ENCODE measurements at places on chromosomes 3 and 15. TPM values are rescaled to one million over a fixed set of nuclear protein-coding genes. Genes with fewer than 3 reads are reported as not detected.

XCR1 gene
- not detected for total RNA-seq

C3orf18 gene
- total RNA-seq, result 2.3 TPM

EPHB1 gene
- total RNA-seq, result 0.05 TPM

CCDC54 gene
- not detected for total RNA-seq

VGLL3 gene
- total RNA-seq, result 12.1 TPM

P2RY14 gene
- total RNA-seq, result not detected

ARL14 gene
- total RNA-seq, result 0.40 TPM

A4GNT gene
- not detected for total RNA-seq

GLCE gene
- total RNA-seq, result 13.9 TPM

PLSCR1 gene
- 45.3 TPM for total RNA-seq

REC114 gene
- total RNA-seq, result not detected

TIGIT gene
- not detected for total RNA-seq

GOLGA6D gene
- not detected for total RNA-seq

GRK7 gene
- total RNA-seq, result not detected

CCR1 gene
- total RNA-seq, result not detected

GPR62 gene
- total RNA-seq, result not detected

DNASE1L3 gene
- total RNA-seq, result not detected

FGD5 gene
- not detected for total RNA-seq

FILIP1L gene
- total RNA-seq, result 0.29 TPM

SCN5A gene
- 1.6 TPM for total RNA-seq

LIPC gene
- 0.17 TPM for total RNA-seq

CHDH gene
- 3.1 TPM for total RNA-seq

CPLX3 gene
- 0.06 TPM for total RNA-seq

NPAP1 gene
- not detected for total RNA-seq

TIMP4 gene
- 13.6 TPM for total RNA-seq

ACKR4 gene
- not detected for total RNA-seq

ALDH1A3 gene
- 14.5 TPM for total RNA-seq

DZIP1L gene
- 10.2 TPM for total RNA-seq

RBP2 gene
- total RNA-seq, result not detected

SLC28A1 gene
- total RNA-seq, result 0.03 TPM

DPPA2 gene
- total RNA-seq, result not detected

VIPR1 gene
- total RNA-seq, result 1.7 TPM

DNAJA4 gene
- total RNA-seq, result 0.05 TPM

EBLN2 gene
- 0.43 TPM for total RNA-seq

LYZL4 gene
- not detected for total RNA-seq

CPA3 gene
- not detected for total RNA-seq

BRPF1 gene
- 16.3 TPM for total RNA-seq

RETNLB gene
- total RNA-seq, result not detected

DBR1 gene
- 13.8 TPM for total RNA-seq

GPR149 gene
- total RNA-seq, result not detected

DPPA4 gene
- not detected for total RNA-seq

CPN2 gene
- not detected for total RNA-seq

SPATA12 gene
- 0.30 TPM for total RNA-seq
